ENCODE measurements at places on chromosomes 11 and 22.

- DNase-seq: no peak
These were observed 4.3 kb upstream of the ATP5MGL start for GRCh38 chr22:42644422-42645340.

GRCh38 chr11:1887451-1888346, 4.0 kb downstream of the PRR33 start:
- no peak for DNase-seq

DNA sequence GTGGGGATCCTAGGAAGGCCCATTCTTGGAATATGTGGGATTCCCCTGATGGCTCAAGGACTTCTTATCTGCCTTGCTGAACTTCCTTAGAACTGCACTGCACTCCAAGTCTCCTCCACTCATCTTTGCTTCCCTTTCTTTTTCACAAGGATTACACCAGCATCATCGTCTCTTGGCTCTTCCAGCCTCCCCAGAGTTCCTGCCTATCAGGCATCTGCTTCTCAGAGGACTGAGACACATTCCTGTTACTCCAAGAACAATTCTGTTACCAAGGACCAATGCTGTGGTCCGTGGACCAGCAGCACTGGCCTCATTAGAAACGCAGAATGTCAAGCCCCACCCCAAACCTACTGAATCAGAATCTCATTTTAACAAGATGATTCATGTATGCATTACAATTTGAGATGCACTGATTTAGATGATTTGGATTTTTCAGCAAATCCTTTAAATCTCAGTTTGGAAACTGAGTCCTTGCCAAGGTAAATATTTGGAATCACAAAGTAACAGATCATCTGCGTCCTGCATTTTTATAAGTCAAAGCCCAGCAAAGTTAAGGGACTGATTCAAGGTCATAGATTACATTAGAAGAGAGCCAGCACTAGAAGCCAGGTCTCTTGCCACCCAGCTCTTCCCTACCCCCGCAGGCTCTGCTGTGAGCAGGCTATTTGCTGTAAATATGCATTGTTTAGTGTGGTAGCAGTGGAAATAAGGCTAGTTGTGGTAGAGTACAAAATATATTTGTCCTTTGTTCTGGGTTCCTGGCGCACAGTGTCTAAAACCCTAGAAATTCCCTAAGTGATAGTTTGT, 110.9 kb downstream of the SWAP70 start:
- DNase-seq: no peak

DNA sequence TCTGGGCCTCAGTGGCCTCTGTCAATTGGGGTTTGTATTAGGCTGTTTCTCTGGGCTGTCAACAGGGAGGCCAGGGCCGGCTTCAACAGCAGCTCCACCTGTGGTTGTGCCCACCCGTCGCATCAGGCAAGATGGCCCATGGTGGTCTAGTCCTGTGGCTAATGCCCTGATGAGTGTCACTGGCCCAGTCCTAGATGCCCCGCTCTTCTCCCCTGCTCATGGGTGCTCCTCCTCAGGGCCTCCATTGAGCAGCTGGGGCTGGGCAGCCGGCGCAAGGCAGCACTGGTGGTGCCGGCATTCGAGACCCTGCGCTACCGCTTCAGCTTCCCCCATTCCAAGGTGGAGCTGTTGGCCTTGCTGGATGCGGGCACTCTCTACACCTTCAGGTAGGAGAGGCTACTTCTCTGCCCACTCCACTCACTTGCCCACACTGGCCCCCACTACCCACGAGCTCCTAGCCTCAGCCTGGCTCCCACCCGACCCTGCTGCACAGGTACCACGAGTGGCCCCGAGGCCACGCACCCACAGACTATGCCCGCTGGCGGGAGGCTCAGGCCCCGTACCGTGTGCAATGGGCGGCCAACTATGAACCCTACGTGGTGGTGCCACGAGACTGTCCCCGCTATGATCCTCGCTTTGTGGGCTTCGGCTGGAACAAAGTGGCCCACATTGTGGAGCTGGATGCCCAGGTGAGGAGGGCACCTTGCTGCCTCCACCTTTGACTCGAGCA, 5.4 kb downstream of the LARGE2 start:
- no peak for DNase-seq

DNA sequence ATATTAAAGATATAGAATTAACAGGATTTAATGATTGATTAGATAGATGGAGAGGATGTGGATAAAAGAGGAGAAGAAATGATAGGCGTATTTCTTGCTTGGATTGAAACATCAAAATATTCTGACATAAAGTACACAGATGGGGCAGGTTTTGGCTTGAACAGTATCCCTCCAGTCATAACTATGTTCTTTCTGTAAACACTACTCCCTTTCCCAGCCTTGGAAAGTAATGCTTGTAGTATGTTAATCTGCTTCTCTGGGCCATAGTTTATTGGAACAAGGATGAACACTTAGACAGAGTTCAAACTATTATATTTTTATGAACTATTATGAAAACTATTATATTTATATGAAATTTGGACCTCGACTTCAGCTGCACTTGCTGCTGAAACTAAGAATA, 419.2 kb downstream of the AASDHPPT start:
- no peak for DNase-seq

- DNase-seq: no peak
These were observed 28.5 kb upstream of the RBX1 start for GRCh38 chr22:40922484-40923303.

- no peak for DNase-seq
These were observed 27.3 kb downstream of the SERGEF start for GRCh38 chr11:17985517-17985916.

- DNase-seq: no peak
These were observed 108.8 kb downstream of the MPPED1 start for GRCh38 chr22:43520632-43521039.

GRCh38 chr22:36277482-36278291, 24.8 kb downstream of the APOL1 start:
- peak; percentile 61 for DNase-seq

GRCh38 chr11:101528541-101528940, 55.3 kb downstream of the TRPC6 start:
- DNase-seq: no peak

GRCh38 chr11:110524238-110524637, 94.5 kb downstream of the FDX1 start:
- no peak for DNase-seq

GRCh38 chr11:106288057-106288456, 210.6 kb downstream of the AASDHPPT start:
- DNase-seq: no peak

GRCh38 chr22:41919357-41920224, 4.7 kb upstream of the SHISA8 start:
- DNase-seq: no peak

- no peak for DNase-seq
These were observed 18.5 kb downstream of the FIBIN start for GRCh38 chr11:27012234-27012921.

DNA sequence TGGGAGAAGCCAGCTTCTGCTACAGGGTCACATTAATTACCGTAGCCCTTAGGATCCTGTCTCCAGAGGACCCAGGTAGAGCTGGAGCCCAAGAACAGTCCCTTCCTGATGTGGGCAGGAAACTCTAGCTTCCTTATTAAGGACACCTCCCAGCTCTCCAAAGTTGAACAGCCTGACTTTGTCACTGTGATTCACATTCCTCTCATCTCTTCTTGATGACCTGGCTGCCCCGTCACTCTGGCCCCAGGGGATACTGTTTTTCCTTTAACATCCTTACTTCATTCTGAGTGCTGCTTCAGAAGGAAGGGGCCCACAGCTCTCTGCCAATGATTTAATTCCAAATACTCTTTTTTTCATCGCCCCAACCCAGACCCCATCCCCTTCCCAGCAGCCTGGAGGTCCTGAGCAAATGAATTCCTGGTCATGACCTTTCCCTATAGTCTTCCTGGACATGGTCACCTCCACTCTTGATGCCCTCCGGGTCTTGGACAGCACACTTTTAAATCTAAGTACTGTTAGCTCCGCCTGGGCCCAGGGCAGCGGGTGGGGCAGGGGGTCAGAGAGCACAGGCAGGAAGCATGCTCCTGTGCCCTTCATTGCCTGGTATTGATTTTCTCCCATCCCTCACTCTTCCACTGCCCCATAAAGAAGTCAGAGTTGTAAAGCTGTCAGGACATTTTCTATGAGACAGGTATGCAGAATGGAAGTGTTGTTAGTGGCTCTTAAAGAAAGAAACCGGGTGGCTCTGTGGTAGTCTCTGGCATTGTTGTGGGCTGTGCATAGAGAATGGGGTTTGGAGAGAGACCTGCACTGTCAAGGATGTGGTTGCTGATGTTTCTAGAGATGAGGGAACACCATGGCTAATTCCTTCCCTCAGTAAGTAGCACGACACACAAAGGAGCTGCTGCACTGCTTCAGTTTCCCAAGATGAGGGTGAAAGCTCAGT, 22.3 kb upstream of the SPON1 start:
- no peak for DNase-seq

GRCh38 chr11:20008190-20008870, 151.9 kb downstream of the DBX1 start:
- no peak for DNase-seq

DNA sequence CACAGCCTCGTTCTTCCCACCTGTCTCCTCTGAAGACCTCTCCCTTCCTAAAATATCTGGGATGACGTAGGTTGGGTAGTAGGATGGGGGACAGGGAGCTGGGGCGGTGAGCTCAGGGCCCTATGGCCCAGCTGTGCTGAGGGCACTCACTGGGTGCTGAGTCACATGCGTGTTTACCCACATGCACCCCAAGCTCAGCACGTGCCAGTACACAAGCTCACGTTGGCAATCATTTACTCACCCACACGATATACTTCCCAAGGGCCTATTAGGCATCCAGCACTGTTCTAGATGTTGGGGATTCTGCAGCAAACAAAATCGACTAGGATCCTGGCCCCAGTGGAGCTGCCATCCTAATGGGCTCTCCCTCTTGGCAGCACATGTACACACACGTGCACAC, 28.7 kb downstream of the ARAP1 start:
- no peak for DNase-seq

DNA sequence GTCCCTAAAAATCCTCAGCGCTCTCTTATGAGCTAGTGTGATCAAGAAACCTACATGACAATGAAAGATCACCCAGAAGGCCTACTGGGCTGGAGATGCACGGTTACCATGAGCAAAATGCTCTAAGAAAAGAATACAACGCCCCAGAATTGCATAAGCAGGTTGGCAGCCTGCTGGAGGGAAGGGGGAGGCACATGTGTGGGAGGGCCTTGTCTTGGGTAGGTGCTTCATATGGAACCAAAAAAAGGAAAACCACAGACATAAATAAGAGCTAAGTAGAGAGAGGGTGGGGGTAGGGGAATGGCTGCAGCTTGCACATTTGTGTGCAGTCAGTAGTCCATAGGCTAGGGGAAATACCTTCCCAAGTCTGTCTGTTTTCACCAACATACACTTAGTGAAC, 2.8 kb downstream of the SIAE start:
- DNase-seq: no peak

GRCh38 chr11:93648158-93648557, 13.3 kb upstream of the CEP295 start:
- no peak for DNase-seq

DNA sequence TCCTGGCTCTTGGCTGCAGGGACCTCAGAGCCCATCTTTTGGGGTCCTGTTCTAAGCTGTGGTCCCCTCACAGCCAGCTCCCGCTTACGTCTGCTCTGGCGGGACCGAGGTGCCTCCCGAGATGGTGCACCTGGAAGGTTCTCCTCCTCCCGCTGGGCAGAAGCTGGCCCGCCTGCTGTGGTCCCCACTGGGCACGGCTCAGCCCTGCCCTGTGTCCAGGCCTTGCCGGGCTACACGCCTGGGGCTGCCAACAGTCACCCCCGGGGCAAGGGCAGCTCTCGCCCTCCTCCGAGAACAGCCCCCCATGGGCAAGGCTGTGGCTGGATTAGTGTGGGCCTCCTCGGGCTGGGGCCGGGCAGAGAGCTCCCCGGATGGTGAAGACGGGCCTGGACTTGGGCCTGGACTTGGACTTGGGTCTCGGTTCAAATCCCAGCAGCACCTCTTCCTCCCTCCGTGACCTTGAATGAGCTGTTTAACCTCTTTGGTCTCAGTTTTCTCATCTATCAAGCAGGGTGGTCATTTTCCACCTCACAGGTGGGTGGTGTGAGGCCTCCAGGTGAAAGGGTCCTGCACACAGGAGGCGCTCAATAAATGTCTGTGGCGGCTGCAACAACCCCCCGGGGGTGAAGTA, 998 bp downstream of the BAIAP2L2 start:
- DNase-seq: no peak

Measured in stimulated activated CD4-positive, alpha-beta T cell treated with anti-CD3 and anti-CD28 coated beads, Interleukin-4, amount 100 ng/mL, for 48 hours (primary cell).